ENCODE measurements at places on chromosomes 12 and 14.

DNA sequence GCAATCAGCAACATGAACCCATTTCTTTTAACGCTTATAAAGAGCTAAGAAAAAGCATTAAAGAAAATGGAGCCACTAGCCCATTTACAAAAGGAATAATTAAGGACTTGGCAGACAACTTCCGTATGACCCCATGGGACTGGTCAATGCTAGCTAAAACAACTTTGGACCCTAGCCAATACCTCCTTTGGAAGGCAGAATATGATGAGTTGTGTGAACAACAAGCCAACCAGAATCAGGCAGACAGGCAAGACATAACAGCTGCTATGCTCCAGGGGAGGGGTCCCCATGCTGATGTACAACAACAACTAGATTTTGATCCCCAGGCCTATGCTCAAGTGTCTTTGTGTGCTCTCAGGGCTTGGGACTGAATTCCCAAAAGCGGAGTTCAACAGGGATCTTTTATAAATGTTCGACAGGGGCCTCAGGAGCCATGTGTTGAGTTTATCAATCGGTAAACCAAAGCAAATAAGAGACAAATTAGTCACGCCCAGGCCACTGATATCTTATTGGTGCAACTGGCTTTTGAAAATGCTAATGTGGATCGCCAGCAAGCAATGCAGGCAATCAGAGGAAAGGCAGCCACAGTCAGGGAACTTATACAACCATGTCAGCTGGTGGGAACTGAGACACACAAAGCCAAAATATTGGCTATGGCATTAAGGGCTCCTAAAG lies 254.4 kb upstream of the DIO2 start:
- no peak for DNase-seq
- H3K27ac ChIP-seq = no peak overlapping the region
- no peaks in the 10 kb centered on the region for H3K4me1 ChIP-seq
- H3K36me3 ChIP-seq = no peaks in the 10 kb centered on the region
- no peaks in the 10 kb centered on the region for H3K27me3 ChIP-seq

- no peak overlapping the region for H3K27ac ChIP-seq
- no peaks in the 10 kb centered on the region for H3K27me3 ChIP-seq
- no peak overlapping the region for H3K4me3 ChIP-seq
- no peak for DNase-seq
These were observed 2.7 kb upstream of the RABGGTA start for GRCh38 chr14:24274101-24274543.

DNA sequence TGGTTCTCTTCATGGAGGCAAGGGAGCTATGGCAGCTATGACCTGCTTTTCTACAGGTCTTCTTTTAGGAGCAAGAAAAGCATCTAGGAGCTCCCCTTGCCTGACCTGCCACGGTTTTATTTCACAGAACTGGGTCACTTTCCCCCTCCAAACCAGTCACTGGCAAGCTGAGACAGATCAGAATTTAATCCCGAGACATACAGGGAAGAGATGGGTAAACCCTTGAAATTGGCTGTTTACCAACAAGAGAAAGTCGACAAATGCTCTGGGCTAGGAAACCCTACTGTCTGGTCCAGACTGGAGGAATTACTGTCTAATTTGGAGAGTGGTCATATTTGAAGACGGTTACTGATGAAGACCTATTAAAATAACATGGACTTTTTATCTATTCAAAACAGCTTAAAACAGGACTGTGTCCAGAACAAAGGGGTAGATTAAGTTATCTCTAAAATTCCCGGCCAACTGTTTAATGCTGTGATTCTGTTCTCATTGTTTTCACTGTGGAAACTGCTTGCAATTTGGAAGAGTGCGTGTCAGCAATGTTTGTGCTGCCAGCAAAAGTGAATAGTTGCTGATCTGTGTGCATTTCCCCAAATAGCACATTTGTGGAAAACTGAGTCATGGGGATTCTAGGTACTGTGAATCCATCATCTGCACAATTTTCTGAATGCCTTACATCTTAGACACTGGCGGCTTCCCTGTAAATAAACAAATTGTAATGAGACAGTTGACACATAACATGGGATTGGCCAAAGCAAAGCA lies 73.4 kb upstream of the EEA1 start:
- no peak overlapping the region for H3K4me3 ChIP-seq
- H3K27me3 ChIP-seq = no peaks in the 10 kb centered on the region
- no peaks in the 10 kb centered on the region for H3K36me3 ChIP-seq
- no peaks in the 10 kb centered on the region for H3K4me1 ChIP-seq
- no peak for DNase-seq
- H3K27ac ChIP-seq = no peak overlapping the region

GRCh38 chr12:4807116-4807783 lies 87.0 kb downstream of the GALNT8 start:
- H3K27me3 ChIP-seq = peaks cover 52% of the 10 kb centered on the region
- no peaks in the 10 kb centered on the region for H3K36me3 ChIP-seq
- H3K4me1 ChIP-seq = no peaks in the 10 kb centered on the region

DNA sequence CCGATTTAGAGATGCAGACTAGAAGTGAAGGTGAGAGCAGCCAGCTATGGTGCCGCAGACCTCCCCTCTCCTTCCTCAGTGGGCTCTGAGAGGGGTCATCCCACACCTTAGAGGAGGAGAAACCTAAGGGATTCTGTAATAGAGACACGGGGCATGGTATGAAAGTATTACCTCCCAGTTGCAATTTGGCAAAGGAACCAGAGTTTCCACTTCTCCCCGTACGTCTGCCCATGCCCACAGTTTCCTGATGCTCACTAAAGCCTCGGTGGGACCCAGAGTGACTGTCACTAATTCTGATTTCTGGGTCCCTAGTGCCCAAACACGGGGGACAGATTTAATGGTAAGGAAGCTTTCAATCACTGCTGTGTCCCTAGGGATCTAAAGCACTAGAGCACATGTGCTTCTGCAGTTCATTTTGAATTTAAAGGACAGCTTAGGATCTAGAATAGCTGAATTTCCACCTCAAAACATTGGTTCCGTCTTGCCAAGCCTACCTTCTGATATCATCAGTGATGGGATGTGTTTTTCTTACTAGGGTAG lies 44.1 kb downstream of the DAD1 start:
- H3K36me3 ChIP-seq = no peaks in the 10 kb centered on the region
- no peak overlapping the region for H3K27ac ChIP-seq
- no peaks in the 10 kb centered on the region for H3K27me3 ChIP-seq
- no peaks in the 10 kb centered on the region for H3K4me1 ChIP-seq
- no peak for DNase-seq

DNA sequence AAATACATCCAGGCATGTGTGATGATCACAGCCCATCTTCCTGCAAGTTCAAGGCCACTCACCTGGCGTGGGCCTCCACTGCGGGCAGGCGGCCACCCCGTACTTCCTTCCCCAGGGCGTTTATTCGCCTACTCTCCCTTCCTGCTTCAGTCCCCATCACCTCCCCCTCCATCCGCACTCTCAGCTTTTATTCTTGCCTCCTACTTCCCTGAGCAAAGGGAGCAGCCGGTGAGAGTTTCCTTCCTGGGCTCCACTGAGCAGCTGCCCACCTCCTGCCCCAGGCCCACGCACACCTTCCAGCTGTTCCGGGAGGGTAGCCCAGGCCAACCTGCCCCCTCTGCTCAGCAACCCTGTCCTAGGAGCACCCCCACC lies 4.1 kb downstream of the CYP46A1 start:
- H3K27ac ChIP-seq = no peak overlapping the region
- DNase-seq = no peak
- H3K36me3 ChIP-seq = no peaks in the 10 kb centered on the region
- H3K4me1 ChIP-seq = 0 out of 2 replicates have a peak, but pooled peaks cover 4% of the 10 kb centered on the region

GRCh38 chr12:130818272-130818634 lies 20.8 kb downstream of the STX2 start:
- H3K36me3 ChIP-seq = peaks cover 4% of the 10 kb centered on the region
- H3K4me1 ChIP-seq = peaks cover 5% of the 10 kb centered on the region
- no peak overlapping the region for H3K4me3 ChIP-seq
- DNase-seq = no peak

DNA sequence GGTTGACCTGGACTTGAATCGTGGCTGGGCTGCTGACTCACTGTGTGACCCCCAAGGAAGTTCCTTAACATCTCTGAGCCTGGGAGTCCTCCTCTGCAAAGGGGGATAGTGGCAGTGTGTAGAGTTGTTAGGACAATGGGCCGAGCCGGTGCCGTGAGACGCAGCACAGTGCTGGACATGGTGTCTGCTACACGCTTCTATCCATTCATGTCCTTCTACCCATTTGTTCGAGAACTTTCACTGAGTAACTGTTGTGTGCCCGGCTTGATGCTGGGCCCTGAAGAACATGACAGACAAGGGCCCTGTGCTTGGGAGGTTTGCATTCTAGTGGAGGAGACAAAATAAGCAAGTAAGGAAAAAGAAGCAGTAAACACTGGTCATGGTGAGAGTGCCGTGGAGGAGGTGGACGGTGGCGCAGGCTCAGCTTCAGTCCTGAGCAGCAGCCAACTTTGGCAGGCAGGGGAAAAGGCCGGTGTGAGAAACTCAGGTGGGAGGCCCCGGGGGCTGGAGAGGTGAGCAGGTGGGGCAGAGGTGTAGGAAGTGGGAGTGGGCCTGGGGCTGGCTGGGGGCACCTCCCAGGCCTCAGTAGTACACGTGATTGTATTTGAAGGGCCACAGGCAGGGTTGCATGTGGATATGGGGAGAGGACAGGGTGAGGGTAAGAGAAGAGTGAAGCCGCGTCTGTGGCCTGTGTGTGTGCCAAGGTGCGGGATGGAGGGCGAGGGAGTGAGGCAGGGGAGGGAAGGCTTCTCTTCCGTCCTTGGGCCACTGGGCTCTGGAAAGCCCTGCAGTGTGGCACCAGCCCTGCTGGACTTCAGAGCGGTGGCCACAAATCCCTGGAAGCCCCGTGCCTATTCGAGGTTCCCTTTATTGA lies 13.8 kb downstream of the VASH1 start:
- H3K36me3 ChIP-seq = no peaks in the 10 kb centered on the region
- H3K27me3 ChIP-seq = no peaks in the 10 kb centered on the region
- DNase-seq = no peak
- no peak overlapping the region for H3K27ac ChIP-seq
- H3K4me1 ChIP-seq = peaks cover 15% of the 10 kb centered on the region

GRCh38 chr12:47767216-47767724 lies 5.8 kb upstream of the SLC48A1 start:
- H3K27me3 ChIP-seq = no peaks in the 10 kb centered on the region
- DNase-seq = peak; percentile 52
- no peaks in the 10 kb centered on the region for H3K36me3 ChIP-seq

GRCh38 chr12:42741091-42741490 lies 151.5 kb upstream of the PRICKLE1 start:
- H3K27me3 ChIP-seq = no peaks in the 10 kb centered on the region
- no peaks in the 10 kb centered on the region for H3K36me3 ChIP-seq
- peaks cover 16% of the 10 kb centered on the region for H3K4me1 ChIP-seq

GRCh38 chr14:68819260-68819691 lies 26.4 kb upstream of the ZFP36L1 start:
- H3K4me1 ChIP-seq = peaks cover 67% of the 10 kb centered on the region
- H3K27ac ChIP-seq = peak overlapping the region; percentile 99
- H3K4me3 ChIP-seq = peak overlapping the region; percentile 33

- DNase-seq = no peak
- H3K27ac ChIP-seq = no peak overlapping the region
- H3K4me1 ChIP-seq = no peaks in the 10 kb centered on the region
These were observed 186.9 kb downstream of the DIO2 start for GRCh38 chr14:80024417-80024816.

GRCh38 chr12:78470354-78471195 lies 394.0 kb upstream of the SYT1 start:
- no peak overlapping the region for H3K27ac ChIP-seq
- no peaks in the 10 kb centered on the region for H3K4me1 ChIP-seq
- no peaks in the 10 kb centered on the region for H3K36me3 ChIP-seq
- H3K4me3 ChIP-seq = no peak overlapping the region
- H3K27me3 ChIP-seq = no peaks in the 10 kb centered on the region

DNA sequence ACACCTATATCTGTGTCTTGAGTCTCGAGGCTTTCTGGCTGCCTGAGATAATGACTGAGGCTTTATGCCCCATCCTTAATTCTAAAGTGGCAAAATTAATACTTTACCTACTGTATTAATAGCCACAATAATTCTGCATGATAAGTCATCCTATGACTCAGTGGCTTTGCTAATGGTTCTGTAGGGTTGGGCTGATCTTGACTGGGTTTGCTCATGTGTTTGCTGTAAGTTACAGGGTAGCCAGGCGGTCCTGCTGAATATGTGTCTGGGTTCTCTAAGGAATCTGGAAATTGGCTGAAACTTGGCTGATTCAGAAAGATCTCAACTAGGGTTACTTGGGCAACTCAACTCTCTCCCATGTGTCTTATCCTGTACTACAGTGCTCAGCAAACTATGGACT lies 21.7 kb downstream of the MGST1 start:
- no peaks in the 10 kb centered on the region for H3K27me3 ChIP-seq
- no peak overlapping the region for H3K4me3 ChIP-seq
- peaks cover 7% of the 10 kb centered on the region for H3K36me3 ChIP-seq
- H3K4me1 ChIP-seq = no peaks in the 10 kb centered on the region
- H3K27ac ChIP-seq = no peak overlapping the region
- no peak for DNase-seq

DNA sequence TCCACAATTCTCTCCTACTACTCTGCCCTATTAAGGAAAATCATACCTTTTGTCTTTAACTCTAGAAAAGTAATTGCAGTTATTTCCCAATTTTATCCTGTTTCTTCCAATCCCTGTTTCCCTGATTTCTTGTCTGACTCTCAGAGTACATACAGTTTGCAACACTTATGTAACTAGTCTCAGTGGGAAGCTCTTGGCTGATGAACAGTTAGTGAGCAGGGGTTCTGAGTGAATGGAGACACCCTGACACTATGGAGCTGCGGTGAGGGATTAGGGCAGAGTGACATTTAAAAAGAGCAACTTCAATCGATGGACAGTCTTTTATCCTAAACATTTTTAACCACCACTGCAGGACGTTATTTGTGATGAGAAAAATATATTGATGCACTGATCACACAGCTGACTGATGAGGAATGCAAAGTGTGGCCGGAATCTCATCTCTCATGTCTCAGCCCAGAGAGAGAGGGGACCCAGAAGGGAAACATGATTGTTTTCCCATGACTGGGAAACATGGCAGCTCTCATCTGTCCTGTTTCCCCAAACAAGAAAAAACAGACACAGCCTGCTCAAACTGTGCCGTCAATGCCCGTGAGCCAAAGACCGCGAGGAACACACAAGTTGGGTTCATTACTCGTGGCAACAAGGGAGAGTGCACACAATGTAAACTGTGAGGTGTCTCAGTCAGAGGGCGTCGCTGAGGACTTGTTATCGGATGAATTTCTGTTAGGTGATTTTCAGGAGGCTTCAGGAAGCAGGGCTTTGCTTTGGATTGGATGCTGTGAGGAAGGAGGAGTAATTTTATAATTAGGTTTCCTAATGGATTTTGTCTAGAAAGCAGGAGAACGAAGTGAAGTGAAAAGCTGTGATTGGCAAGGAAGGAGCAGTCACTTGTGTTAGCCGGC lies 5.2 kb upstream of the SLC6A13 start:
- H3K4me3 ChIP-seq = no peak overlapping the region
- H3K27me3 ChIP-seq = peaks cover 4% of the 10 kb centered on the region
- H3K4me1 ChIP-seq = no peaks in the 10 kb centered on the region
- no peak for DNase-seq

GRCh38 chr14:31307618-31308017 lies 100.0 kb upstream of the HECTD1 start:
- H3K36me3 ChIP-seq = no peaks in the 10 kb centered on the region
- no peak overlapping the region for H3K27ac ChIP-seq
- H3K4me3 ChIP-seq = no peak overlapping the region
- no peaks in the 10 kb centered on the region for H3K4me1 ChIP-seq
- H3K27me3 ChIP-seq = no peaks in the 10 kb centered on the region

- no peaks in the 10 kb centered on the region for H3K4me1 ChIP-seq
- no peak overlapping the region for H3K4me3 ChIP-seq
- H3K27ac ChIP-seq = no peak overlapping the region
- no peaks in the 10 kb centered on the region for H3K27me3 ChIP-seq
- no peaks in the 10 kb centered on the region for H3K36me3 ChIP-seq
These were observed 74.8 kb upstream of the PCED1B start for GRCh38 chr12:47004634-47005033.

- no peaks in the 10 kb centered on the region for H3K4me1 ChIP-seq
- no peak overlapping the region for H3K4me3 ChIP-seq
- H3K27me3 ChIP-seq = no peaks in the 10 kb centered on the region
- H3K36me3 ChIP-seq = no peaks in the 10 kb centered on the region
- DNase-seq = no peak
These were observed 2.3 kb upstream of the MYBPC1 start for GRCh38 chr12:101592448-101592847.
